Activated gamma-delta T cell treated with anti-CD3 and anti-CD28 coated beads, Interleukin-2, amount 50 U/mL, for 16 hours (primary cell): ENCODE measurements at places on chromosomes 4 and X.

DNA sequence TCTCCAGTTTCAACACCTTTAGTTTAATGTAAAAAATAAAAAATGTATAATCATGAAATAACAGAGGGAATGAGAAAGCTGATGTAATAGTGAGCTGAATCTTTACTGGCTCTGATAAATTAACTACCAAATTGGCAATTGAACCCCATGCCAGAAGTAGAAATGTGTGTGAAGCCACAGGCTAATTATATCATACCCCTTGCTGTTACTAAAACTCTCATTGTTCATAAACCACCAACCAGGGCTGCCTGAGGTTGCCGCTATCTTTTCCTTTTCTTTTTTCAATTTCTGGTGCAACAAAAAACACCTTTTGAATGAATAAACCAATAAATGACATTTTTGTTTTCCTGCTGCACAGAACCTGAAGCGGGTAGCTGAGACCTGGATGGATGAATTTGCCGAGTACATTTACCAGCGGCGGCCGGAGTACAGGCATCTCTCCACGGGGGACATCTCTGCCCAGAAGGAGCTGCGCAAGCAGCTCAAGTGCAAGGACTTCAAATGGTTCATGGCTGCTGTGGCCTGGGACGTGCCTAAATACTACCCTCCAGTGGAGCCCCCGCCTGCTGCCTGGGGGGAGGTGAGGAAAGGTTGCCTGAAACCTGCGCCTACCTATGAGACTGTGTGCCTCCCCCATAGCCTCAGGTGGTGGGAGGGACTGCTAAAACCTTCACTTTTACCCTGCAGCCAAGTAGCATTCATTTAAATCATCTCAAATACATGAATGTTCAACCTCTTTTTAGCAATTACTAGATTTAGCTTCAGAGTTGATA lies 216.7 kb upstream of the GALNT7 start:
- DNase-seq, result no peak

DNA sequence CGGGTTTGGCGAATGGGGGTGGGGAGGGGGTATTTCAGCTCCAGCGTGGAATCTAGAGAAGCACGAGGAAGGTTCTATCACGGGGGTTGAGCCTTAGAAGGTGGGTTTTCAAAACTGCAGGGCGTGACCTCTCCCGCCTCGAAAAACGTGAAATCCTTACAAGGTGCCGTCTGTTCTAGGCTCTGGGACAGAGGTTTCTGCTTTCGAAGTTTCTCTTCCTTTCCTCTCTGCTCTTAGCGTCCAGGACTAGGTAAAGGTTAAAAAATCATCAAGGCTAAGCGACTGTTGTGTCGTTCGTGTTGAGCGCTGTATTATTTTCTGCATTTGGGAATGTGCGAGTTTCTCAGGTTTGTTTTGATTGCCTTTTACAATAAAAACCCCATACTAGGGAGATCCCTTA lies 1.1 kb downstream of the FHL1 start:
- no peak for DNase-seq

- DNase-seq, result no peak
These were observed 44.0 kb downstream of the ZNF518B start for GRCh38 chr4:10413177-10413576.

- no peak for DNase-seq
These were observed 88.6 kb upstream of the PTCHD1 start for GRCh38 chrX:23246001-23246400.

- no peak for DNase-seq
These were observed 6.5 kb upstream of the NDST4 start for GRCh38 chr4:115119804-115120352.

DNA sequence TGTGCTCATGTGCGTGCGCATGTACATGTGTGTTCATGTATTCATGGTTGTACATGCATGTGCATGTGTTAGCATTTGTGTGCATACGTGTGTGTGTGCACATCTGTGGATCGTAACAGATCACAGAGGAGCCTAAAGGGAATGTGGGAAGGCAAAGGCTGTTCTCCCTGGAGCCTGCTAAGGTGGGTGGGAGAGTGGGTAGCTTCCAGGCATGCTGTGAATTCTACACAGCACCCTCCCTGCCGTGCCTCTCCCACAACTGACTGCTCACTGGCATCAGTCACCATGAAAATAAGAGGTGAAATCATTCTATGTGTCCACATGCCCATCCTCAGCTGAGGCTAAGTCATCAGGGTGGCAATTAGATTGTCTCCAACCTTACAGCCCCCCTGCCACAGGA lies 600.9 kb downstream of the MID1IP1 start:
- no peak for DNase-seq
